ENCODE measurements at places on chromosomes 11 and 22.

GRCh38 chr22:47300698-47301405, 538.4 kb downstream of the TBC1D22A start:
- no peak for DNase-seq

GRCh38 chr22:38213319-38213989, 11.7 kb downstream of the MAFF start:
- no peak for DNase-seq

GRCh38 chr11:76337923-76338322, 43.0 kb downstream of the THAP12 start:
- no peak for DNase-seq

DNA sequence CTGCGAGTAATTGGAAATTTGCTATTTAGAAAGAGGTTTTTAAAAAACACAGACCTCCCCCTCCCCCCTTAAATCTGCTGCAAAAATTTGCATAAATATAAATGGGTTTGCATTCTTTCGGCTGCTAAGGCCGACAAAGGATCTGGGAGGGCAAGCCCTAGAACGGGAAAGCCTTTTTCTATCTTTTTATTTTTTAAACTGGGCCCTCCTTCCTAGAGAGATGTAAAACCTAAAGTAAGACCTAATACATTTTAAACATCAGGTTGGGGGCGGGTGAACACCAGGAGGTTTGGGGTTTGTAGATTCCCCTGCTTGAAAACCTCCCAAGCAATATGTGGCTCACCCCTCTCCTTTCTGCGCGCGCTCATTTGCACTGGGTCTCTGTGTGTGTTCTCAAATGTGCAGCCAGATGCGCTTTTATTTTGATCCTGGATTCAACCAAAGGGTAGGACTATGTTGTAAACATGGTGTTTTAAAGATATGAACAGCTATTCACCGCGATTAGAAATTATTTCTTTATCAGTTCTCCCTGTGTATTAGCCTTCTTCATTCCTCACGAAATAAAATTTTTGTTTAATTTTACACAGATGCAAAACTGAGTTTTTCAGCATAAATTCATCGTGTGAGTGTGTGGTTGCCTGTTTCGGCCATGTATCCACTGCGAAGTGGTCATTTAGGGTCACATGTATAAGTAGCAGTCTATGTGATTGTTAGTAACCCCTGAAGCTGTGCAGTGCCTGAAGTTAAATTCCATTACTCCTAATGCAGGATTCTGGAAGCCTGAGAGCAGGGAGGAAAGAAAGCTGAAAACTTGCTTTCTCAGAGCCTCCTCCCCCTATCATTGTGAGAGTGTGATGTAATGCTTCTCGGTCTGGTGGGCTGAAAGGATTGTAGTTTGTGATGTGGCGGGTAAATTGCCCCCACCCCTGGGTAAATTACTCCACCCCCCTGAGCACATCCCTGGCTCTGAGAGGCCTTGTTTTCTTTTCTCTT, 988 bp downstream of the TNRC6B start:
- DNase-seq: no peak

DNA sequence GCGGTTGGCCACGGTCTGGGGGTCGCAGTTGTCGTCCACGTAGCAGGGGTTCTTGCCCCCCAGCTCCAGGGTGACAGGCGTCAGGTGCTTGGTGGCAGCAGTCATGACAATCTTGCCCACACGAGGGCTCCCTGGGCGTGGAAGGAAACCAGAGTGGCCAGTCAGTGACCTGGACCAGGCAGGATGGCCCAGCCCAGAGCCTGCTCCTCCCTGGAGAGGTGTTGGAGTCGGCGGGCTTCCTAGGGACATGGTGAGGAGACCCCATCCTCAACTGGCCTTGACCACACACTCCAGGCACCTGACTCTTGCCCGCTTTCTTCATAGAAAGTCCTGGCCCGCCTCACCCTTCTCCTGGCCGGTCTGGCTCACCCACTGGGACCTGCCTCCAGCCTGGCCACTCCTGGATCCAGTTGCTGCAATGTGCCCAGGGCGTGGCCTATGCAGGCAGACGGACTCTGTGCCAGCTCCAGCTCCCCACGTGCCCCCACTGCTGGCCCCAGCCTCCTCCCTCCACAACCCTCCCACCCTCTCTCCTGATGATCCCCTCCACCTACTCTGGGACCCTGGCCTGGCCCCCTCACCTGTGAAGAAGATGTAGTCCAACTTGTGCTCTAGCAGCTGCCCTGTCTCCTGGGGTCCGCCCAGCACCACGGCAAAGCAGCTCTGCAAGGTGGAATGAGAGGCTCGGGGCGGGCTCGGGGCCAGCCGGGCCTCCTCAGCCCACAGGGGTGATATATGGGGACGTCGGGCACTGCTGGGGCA, 8.7 kb downstream of the ALDH3B2 start:
- no peak for DNase-seq

GRCh38 chr11:41053894-41054293, 405.6 kb downstream of the LRRC4C start:
- no peak for DNase-seq

DNA sequence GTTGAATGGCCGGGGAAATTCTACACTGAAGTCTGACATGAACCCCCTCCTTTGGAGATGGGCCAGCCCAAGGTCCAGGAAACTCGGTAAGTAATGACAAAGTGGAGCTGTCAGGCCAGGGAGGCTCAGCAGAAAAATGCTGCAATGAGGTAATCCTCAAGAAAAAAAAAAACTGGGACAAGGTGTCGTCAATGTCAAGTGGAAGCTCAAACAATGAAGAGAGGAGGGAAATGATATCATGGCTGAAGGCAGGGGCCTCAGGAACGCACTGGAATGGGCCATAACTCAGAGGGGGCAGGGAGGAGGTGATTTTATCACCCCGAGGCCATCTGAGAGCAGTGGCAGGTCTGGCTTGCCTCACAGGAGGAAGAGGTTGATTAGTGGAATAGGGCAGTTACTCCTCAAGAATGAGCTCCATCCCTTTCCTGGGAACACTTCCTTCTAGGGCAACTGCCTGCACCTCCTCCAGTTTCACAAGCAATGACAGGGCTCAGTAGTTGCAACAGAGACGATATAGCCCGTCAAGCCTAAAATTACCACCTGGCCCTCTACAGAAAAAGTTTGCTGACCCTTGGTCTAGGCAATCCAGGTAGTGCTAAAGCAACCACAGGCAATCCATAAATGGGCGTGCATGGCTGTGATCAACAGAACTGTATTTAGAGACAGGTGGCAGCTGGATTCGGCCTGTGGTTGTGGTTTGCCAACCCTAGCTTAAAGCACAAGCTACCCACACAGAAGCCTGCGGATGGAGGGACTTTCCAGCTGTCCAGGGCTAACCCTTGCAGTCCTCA, 65.2 kb downstream of the FBXO7 start:
- no peak for DNase-seq

DNA sequence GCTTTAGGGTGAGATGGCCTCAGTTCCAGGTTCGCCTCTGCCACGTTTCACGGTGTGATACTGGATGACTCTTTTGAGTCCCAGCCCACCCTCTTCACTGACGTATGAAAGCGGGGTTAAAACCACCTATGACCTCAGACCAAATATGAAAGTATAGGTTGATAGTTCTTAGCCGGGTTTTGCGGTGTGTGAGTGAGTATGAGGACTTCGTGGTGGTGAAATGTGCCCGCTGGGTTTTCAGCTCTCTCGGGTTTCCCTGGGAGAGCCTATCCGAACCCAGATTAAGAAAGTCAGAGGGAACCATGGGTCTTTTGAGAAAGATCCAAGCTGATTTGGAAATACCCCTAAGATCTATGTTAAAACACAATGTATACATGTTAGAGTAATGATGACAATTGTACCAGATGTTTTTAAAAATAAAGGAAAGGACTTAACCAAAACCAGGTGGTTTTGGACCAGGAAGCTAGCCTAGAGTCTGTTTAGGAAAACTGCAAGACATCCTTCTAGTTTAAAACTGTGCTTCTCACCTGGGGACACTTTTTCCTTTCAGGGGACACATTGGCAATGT, 25.8 kb upstream of the ST3GAL4 start:
- no peak for DNase-seq

GRCh38 chr22:49347376-49347775, 480.3 kb downstream of the BRD1 start:
- no peak for DNase-seq
